NCI-H2029 (cell line): ENCODE measurements at places on chromosomes 6 and 20.

DNA sequence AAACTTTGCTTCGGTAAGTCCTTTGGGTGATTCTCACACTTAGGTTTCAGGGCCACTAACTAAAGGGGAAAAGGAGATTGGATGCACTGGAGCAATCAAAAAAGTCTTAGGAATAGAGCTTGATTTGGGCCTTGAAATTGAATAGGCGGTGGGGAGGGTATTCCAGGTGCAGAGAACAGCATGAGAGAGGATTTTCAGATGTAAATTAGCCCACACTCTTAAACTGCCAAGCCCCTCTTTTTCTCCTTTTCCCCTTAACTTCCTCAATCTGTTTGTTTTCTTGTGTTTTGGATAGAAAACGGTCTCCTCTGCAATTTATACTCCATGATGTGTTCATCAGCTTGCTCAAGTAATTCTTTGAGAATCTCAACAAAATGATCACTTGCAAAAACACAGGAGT lies 62.1 kb upstream of the RIPOR2 start:
- DNase-seq, result no peak

- no peak for DNase-seq
Measured at GRCh38 chr6:49826743-49827406, 39.5 kb downstream of the CRISP1 start.

GRCh38 chr20:8527998-8528723 lies 396.1 kb downstream of the PLCB1 start:
- DNase-seq, result no peak

GRCh38 chr6:84462698-84463097 lies 235.3 kb upstream of the CEP162 start:
- DNase-seq, result no peak

DNA sequence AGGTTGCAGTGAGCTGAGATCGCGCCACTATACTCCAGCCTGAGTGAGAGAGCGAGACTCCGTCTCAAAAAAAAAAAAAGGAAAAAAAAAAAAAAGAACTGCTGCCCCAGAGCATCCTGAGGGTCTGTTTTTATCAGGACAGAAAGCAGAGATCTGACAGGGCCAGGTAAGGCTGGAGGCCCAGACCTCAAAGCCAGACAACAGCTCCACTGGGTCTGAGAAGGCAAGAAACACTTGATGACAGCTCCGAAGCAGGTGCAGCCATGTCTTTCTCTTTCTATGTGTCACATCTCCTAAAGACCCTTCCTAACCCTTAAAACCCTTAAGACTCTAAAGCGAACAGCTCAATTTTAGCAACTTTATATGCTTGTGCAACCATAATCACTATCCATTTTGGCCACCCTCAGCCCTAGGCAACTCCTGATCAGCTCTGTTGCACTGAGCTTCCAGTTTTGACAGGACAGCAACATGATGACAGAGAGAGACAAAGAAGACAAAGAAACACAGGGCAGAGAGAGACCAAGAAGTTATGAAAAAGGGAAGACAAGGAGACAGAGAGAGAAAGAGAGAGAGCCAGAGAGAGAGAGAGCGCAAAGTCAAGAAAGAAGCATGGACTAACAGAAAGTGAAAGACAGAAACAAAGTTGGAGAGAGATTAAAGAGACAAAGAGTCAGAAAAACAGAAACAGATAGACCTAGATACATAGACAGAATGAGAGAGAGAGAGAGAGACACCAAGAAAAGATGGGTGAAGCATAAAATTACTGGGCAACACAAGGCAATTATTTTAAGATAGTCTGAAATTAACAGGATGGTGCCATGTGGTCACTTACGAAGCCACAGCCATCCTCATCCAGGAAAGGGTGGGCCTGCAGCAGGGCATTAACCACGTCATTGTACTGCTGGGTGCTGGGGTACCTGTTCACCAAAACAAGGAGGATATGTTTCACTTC lies 39.2 kb downstream of the SAMD3 start:
- no peak for DNase-seq

- no peak for DNase-seq
Measured at GRCh38 chr20:53360852-53361251, 232.8 kb downstream of the ZNF217 start.

- DNase-seq, result no peak
Measured at GRCh38 chr6:93568169-93568568, 148.8 kb upstream of the EPHA7 start.

- no peak for DNase-seq
Measured at GRCh38 chr20:10404023-10404628, 29.9 kb downstream of the MKKS start.

- no peak for DNase-seq
Measured at GRCh38 chr6:65289491-65289890, 417.5 kb downstream of the EYS start.

GRCh38 chr20:5893621-5894020 lies 56.7 kb downstream of the TRMT6 start:
- DNase-seq, result no peak

DNA sequence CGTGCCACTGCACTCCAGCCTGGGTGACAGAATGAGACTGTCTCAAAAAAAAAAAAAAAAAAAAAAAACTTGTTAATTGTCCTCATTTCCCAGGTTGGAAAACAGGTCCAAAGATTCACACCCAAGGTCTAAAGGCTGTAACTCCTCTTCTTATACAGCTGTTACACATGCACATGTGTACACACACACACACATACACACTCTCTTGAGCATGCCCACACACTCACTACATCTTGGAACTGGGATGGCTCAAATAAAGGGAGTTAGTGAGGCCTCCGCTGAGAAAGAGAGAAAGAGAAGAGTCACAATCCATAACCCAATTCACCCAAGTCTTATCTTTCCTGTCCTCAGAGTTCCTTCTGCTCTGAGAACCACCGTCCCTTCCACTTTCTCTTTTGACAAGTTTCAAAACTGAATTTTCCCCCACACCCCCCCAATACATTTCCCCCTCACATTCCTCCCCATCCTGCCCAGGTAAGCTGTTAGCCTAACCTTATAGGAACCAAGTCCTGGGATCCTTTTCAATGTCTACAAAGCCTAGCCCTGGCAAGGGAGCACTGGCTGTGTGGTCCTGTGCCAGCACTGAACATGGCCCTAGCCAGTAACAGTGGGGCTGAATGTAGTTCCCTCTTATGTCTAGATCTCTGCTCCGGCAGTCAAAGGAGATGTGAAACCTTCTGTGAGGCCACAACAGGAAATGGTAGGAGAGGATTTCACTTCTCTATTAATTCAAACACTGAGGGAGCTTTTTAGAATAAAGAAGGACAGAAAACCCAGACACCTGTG lies 3.2 kb upstream of the HLA-DMB start:
- DNase-seq, result no peak

GRCh38 chr6:52186480-52186879 lies 305 bp downstream of the IL17A start:
- no peak for DNase-seq

GRCh38 chr20:38723017-38723847 lies 1.1 kb upstream of the SLC32A1 start:
- no peak for DNase-seq

DNA sequence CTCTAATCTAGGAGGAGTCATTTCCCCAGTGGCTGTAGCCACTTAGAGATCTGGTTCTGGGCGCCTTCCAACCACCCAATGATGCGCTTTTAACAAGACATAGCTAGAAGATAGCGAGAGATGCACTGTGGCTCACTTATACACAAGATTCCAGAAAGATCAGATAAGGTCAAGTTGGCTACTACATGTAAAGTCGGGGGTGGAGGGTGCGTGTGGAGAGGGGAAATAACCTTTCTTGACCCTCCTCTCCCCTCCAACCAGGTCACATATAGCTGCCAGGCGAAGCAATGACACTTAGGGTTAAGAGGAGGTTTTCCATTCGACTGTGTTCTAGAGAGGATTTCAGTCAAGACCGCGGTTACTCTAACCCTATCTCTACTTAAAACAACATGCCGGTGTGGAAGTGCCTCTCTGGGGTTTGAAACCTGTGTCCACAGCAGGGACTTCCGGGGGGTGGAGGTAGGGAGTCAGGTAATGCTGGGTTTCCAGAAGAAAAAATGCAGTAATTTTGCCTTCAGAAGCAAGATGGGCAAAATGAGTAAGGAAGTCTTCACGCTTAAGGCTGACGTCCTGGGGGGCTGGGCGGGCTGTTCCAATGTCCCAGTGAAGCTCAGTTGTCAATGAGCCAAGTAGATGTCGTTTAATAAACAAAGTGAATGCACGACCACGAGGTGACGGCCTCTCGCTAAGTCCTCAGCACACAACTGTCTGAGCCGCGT lies 1.8 kb upstream of the SIM1 start:
- no peak for DNase-seq

DNA sequence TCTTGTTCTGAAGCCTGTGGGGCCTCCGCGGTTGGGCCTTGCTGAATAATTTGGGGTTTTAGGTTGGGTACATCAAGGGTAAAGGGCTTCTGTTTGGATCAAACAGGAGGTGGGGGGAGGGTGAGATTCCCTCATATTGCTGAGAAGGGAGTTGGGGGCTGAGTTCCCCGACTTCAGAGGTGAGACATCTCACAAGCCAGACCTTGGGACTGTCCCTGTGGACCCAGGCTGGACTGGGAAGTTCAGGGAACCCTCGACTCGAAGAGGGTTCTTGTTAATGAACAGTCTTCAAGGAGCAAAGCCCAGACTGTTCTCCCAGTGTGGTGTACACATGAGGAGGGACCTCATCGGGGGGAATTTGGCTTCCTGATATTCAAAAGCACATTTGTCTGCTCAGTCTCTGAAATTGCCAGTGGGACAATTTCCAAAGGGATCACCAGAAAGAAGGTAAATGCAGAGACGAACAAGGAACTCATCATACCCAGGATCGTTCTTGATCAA lies 118.5 kb downstream of the SYCP2 start:
- DNase-seq, result no peak

DNA sequence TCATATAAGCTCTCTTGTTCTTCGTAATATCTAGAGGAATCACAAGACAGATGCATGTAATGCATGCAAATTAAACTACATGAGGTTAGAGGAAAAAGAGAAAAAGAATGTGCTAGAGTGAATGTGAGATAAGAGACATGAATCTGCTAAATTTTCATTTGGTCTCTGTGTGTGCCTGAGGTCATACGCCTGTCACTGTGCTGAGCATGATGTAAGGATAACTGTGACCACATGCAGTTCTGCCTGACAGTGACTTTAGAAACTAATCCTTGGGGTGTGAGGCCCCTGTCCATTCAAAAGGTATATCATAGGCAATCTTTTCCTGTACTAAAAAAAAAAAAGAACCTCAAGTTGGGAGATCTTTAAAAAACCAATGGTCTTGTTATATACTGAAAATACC lies 70.6 kb downstream of the SHPRH start:
- no peak for DNase-seq

DNA sequence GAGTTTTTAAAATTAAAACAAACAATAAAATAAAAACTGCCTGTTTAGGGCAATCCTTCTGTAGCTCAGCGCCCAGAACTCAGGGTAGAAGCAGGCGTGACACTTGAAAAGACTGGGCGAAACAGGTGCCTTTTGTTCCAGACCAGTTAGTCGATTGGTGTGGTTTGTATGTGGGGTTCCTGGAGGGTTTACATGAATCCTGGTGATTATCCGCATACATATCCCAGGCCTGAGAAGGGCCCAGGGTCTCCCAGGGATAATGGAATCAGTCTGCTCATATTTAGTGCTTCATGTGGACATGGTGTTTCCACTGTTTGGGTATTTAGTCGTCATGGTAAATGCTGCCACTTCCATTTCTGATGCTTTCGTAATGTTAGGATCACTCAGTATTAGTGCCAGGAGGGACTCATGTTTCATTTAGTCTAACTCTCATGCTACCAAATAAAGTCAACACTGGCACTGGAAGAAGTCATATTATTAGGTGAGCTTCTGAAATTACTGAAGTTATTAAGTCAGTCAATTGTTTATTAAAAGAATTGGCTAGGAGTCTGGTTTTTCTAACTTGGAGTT lies 116.5 kb downstream of the SAMD5 start:
- no peak for DNase-seq

- DNase-seq, result no peak
Measured at GRCh38 chr20:33570743-33571142, 80.8 kb downstream of the CBFA2T2 start.

GRCh38 chr20:41480054-41480770 lies 113.6 kb upstream of the EMILIN3 start:
- DNase-seq, result no peak

GRCh38 chr6:25899123-25899522 lies 25.1 kb upstream of the SLC17A3 start:
- DNase-seq, result no peak

GRCh38 chr20:63178446-63178820 lies 37.5 kb downstream of the YTHDF1 start:
- DNase-seq, result no peak

DNA sequence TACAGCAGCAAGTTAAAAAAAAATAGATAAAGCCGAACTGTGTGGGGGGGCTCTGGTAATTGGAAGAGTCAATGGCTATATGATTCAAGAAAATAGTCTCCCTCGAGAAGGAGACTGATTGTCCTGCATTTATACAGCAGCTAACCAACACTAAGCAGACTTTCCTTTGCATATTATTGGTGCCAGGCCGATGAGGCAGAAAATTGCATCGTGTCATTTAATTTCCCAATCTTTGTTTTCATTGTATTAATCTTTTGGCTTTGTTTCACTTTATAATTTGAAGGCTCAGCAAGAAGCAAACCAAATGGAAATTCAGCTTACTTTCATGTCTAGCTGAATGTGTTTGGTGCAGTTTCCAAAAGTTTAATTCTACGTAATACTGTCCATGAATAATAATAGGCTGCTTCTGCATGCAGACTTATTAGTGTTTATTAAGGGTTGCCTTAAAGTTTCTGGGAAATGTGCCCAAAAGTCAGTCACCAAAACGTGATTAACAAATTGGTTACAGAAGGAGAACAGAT lies 258.5 kb downstream of the HACE1 start:
- no peak for DNase-seq

DNA sequence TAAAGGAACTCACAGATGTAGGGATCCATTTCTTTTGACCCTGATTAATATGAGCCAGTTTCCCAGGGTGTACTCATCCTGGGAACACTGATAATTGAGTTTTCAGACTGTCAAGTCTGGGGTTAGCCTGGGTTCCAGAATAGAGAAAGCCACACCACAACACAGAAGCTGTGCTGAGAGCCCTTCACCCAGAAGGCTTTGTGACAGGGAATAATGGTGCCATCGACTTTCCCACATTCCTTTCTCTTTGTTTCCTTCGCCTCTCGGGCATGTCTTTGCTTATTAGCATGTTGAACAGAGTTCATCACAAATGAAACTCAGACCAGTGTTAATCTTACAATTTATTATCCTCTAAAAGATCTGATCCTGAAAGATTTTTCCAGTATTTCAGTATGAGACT lies 95.0 kb downstream of the TCP11 start:
- no peak for DNase-seq

DNA sequence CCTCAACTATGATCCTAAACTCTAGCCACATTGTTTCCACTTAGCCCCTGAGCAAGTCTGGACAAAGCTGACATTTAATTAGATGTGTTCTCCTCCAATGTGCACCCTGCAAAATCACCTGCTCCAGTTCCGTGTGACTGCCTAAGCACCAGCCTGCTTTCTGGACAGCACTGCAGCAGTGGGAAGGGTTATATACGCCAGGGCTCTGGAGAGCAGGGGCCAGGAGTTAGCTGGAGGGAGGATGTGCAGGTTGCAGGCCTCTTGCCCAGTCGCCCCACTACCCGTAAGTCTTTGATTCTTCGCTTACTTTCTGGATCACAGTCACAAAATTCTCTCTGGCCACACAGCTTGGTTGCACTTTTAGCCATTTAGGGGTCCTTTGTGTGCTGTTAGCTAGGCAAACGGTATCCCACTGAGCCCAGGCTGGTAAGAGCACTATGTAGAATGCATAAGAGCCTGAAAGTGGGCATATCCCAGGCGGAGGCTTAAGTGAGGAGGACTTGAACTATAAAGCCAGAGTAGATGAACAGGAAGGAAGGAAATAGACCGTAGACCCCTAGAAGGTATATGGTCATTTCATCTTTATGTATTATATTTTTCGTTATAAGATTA lies 10.7 kb upstream of the PLEKHG1 start:
- no peak for DNase-seq

- no peak for DNase-seq
Measured at GRCh38 chr6:112563368-112563767, 216.2 kb downstream of the RFPL4B start.
